ENCODE measurements at places on chromosomes 11 and 22.

DNA sequence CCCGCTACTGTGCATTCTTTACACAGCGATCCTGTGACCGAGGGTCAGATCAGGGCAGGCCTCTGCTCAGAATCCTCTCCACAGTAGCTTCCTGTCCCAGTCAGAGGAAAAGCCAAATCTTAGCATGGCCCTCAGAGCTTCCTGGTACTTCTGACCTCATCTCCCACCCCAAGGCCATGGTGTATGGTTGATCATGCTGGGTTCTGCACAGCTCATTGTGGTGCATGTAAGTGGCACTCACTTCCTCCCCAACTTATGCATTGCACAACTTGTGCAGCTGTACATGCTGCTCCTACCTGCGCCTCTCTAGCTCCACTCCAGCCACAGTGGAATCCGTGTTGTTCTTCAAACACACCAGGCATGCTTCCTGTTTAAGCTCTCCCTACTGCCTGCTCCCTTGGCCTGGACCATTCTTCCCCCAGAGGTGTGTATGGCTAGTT, 20.3 kb downstream of the BMAL1 start:
- DNase-seq = peak; percentile 35

- DNase-seq = no peak
Observed at GRCh38 chr11:34542089-34542488, 28.5 kb upstream of the ELF5 start.

DNA sequence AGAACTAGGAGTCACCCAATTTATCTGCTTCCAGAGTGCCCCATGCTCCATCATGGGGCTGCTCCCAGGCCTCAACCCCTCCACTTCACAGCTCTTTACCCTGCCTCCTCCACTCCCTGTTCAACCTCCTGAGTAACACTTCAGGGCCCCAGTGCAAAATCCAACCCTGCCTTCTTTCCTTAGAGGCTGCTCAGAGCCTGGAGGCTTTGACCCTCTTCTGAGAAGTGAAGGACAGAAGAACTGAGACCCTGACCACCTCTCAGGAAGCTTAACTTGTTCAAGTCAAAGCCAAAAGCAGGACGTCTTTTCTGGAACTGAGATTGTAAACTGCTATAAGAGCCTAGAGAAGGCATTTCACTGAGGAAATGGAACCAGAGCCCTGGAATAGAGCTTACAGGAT, 15.5 kb downstream of the EIF3F start:
- DNase-seq = peak; percentile 44

- DNase-seq = peak; percentile 51
Observed at GRCh38 chr22:34623580-34623979, 442.4 kb upstream of the ISX start.

DNA sequence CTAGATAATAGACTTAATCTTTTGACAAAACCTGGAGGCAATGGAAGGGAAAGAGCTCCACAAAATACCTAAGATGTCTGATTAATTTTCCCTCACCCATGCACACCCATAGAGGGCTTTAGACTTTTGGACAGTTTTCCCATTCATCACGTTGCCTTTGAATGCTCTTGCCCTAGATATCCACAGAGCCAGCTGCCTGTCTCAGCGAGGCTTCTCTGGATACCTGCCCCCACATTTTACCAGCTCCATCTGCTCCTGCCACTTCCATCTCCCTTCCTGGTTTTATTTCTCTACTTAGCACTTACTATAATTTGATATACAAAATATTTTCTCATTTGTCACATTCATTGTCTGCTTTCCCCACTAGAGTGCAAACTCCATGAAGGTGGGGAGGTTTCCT, 136.8 kb downstream of the FDX1 start:
- no peak for DNase-seq

GRCh38 chr11:88480223-88480622, 142.7 kb upstream of the CTSC start:
- DNase-seq = no peak

DNA sequence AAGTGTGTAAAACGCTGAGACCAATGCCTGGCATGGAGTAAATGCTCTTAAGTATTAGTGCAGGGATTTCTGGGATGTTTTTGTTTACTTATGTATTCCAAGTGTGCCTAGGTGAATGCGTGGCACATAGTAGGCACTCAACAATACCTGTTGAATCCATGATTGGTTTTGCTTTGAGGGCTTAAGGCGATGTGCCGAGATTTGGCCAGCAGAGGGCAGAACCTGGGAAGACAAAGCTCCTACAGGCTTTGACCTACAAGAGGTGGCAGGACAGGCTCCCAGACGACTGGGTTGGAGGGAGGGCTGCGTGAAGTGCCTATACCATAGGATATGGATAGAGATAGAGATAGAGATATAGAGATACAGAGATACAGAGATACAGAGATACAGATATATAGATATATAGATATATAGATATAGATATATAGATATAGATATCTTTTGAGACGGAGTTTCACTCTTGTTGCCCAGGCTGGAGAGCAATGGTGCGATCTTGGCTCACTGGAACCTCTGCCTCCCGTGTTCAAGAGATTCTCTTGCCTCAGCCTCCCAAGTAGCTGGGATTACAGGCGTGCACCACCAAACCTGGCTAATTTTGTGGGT, 13.9 kb downstream of the KCNE3 start:
- DNase-seq = peak; percentile 86

DNA sequence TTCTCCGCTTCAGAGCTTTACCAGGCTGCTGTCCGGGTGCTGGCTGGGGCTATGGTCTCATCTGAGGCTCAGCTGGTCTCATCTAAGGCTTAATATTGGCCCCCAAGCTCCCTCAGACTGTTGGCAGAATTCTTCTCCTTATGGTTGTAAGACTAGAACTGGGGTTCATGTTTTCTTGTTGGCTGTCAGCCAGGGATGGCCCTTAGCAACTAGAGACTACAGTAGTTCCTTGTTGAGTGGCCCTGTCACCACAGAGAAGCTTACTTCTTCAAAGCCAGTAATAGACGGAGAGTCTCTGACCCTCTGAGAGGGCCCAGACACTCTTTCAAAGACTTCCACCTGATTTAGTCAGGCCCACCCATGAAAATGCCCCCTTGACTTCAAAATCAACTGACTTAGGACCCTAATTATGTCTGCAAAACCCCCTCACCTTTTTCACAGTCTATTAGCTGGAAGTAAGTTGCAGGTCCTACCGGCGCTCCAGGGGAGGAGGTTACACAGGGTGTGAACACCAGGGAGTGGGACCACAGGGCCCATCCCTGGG, 24.2 kb upstream of the TREH start:
- DNase-seq = no peak

DNA sequence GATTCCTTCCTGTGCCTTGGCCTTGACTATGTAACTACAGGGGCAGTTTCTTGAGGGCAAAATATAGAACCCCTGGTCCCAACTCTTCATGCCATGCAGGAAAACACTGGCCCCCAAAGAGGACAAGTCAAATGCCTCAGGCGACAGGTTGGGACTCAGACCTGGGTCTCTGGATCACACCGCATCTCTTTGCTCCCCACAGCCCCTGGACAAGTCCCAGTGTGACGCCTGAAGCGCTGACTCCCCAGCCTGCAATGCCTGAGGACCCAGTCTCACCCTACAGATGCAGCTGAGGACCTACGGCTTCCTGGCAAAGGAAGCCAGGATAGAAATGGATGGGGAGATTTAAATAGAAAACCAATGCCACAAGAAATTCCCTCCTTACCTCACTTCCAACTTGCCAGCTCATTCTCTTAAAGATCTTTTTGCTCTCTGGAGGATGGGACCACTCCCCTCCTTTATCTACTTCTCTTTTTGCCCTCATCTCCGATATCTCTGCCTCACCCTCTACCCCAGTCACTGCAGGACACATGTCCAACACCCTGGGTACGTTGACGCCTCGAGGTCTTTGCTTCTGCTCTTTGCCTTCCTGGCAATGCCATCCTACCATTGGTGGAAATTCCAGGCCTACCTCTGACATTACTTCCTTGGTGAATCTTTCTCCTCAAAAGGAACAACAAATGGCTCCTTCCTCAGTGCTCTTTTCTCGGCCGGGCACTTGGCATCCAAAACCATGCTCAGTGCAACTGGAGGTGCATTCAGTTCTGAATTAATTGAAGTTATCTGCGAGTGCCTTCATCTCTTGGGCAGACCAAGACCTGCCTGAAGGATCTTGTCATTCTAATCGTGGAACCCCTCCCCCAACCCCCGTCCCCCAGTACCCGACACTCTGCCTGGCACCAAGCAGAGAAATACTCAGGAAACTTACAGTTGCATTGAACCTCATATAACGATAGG, 2.0 kb upstream of the PRDM11 start:
- DNase-seq = peak; percentile 26

- DNase-seq = no peak
Observed at GRCh38 chr11:62487738-62488551, 58.7 kb downstream of the AHNAK start.

DNA sequence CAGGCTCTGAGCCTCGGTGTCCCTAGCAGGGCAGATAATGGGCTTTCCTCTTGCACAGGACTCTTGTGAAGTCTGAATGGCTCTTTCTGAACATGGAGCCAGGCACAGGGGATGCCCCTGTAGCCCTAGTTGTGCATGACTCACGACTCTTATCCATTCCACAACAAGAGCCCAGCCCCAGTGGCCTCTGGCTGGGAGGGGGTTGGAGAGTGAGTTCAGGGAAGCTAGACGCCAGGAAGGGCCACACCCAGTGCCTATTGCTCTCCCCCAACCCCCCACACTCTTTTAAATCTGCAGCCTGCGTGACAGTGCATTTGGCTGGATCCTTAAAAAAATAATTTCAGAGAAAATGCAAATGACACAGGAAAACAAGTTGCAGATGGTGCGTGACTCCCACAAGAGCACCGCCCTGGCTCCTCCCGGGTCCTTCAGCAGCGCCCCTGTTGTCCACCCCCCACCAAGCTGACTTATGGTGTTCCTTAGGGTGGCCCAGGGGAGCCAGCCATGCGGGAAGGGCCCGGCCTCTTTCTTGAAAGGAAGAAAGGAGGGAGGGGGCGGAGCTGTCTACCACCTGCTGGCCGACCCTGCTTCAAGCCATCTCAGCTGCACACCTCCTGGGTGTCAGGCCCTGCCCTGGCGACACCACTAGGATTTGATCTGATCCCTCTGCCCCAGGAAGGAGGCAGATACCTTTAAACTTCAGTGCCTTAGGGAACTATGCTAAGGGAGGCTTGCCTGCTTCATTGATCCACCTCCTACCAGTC, 74.7 kb downstream of the MN1 start:
- DNase-seq = peak; percentile 69

- no peak for DNase-seq
Observed at GRCh38 chr22:39481054-39481453, 21.0 kb upstream of the MIEF1 start.

DNA sequence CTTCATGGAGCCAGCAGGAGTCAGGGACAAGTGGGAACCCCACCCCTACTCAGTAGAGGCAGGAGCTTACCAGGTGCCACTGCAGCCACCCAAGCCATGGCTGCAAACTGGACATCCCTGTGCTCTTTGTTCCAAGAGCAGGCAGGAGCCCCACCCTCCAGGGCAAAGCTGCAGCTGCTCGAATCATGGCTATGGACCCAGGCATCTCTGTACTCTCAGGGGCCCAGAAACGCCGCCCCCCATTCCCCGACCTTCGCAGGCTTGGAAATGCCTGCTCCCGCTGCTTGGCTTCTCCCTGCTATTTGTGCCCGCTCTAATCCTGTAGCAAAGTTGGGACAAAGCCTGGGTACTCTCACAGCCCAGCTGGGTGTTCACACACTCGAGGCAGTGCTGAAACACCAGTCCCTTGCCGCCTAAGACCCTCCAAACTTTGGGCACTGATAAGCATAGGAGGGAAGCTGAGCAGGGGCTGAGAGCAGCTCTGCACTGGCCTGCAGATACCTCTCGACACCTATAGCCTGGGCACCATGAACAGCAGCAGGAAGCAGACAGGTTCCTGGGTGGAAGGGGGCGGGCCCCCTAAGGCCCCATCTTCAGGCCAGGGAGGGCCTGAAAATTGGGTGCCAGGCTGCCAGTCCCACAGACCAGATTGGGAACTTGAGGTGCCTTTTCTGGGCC, 402.4 kb downstream of the LRRC4C start:
- no peak for DNase-seq

DNA sequence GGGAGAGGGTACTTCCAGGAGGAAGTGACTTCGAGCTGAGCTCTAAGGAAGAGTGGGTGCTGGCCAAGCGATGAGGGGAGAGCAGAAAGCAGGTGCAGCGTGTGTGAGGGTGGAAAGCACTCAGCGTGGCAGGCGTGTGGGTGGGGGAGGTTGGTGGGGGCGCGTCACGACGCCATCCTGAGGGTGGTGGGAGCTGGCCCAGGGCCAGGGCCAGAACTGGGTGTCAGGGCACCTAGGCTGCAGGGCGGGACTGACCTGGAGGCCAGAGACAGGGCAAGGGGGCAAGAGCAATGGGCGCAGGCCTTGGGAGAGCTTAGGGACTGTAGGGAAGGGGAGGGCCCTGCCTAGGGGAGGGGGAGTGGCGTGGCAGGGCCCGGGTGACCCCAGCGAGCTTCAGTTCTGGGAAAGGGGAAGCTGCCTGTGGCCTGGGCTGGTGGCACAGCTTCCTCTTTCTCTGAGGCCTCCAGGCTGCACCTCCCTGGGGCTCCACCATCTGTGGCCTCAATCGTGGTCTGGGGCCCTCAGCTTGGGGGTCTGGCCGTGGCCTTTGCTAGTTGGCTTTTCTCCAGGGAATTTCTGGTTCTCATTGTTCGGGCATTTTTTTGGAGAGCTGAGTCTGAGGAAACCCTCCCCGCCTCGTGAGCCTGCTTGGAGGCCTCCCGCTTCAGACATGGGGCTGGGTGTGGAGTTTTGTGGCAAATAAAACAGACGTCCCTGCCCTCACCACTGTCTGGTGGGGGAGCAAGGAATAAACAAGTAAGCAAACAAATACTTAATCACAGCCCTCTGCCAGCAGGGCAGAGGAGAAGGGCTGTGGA, 8.9 kb downstream of the RELT start:
- DNase-seq = no peak

DNA sequence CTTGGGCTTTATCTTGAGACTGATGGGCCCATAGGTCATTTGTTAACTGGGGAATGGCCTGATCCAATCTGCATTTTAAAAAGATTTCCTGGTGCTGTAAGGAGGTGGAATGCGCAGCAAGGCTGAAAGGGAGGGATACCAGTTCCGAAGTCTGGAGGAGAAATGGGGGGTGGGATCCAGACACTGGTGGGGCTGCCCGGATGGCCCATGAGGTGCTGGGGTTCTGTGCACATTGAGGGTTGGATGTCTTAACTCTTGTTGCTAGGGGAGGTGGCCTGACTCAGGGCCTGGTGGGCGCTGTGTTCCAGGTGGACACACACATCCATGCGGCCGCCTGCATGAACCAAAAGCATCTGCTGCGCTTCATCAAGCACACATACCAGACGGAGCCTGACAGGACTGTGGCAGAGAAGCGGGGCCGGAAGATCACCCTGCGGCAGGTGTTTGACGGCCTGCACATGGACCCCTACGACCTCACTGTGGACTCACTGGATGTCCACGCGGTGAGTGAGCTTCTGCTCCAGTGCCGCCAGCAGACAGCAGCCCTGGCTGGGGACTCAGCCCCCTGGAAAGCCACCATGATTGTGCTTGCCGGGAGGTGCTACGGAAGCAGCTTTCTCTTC, 38.1 kb downstream of the AMPD3 start:
- peak; percentile 49 for DNase-seq

Measured in islet precursor cell (in vitro differentiated cells).